PC-9 (cell line): ENCODE measurements at places on chromosomes 7 and 10. TPM values are rescaled to one million over a fixed set of nuclear protein-coding genes. Genes with fewer than 3 reads are reported as not detected.

- DNase-seq, result no peak
Observed at GRCh38 chr7:98120559-98120958, 13.9 kb downstream of the LMTK2 start.

- DNase-seq, result no peak
Observed at GRCh38 chr10:46992803-46993561, 81.8 kb downstream of the PTPN20 start.

- no peak for DNase-seq
Observed at GRCh38 chr7:31044529-31044928, 7.6 kb upstream of the ADCYAP1R1 start.

- no peak for DNase-seq
Observed at GRCh38 chr10:5876181-5876768, 13.4 kb downstream of the ANKRD16 start.

HECW1 gene
- 0.48 and 2.7 TPM in 2 replicates for total RNA-seq

DNA sequence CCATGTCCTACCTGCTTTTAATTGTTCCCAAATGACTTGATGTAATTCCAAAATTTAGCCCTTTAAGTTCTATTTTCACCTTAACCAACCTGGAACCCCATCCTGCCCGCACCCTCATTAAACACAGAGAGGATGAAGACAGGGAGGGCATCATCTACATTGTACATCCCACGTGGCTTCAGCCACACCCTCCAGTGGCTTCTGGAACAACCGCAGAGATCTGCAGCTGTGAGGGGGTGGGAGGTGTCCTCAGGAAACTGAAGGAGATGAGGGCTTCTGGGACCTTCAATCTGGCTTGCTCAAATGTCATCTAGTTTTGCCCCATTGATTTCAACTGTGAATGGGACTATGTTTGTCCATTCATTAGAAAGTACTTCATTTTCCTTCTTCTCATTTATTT lies 39.0 kb downstream of the AKR1B1 start:
- no peak for DNase-seq

GRCh38 chr7:82851121-82851520 lies 311.6 kb downstream of the PCLO start:
- DNase-seq, result no peak

DGKI gene
- 0.41 and 0.65 TPM in 2 replicates for total RNA-seq

DNA sequence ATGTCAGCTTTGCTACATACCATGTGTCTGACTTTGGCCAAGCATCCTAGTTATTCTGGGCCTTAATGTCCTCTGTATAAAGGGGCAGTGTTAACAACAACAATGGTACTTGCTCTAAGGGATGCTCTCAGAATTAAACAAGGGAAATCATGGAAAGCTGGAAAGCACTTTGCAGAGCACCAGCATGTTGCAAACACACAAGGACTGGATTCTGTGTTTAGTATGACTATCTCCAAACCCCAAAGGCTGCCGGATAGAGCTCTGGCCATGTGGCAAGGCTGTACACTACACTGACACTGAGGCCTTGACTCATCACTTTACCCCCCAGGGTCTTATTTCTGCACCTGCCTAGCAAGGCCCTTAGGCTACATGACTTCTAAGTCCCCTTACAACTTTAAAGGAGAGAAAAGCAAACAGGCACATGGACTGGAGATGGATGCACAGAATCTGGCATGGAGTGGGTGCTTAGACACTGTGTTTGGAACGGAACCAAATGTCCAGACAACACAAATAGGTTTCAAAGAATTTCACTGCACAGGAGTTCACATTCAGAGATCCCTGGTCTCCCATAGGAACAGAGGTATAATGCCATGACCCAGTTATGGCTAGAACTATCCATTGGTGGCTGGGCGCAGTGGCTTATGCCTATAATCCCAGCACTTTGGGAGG lies 74.6 kb downstream of the FAM13C start:
- DNase-seq, result no peak
